ENCODE measurements at places on chromosomes 16 and 17.

GRCh38 chr17:78759203-78759968 lies 22.7 kb downstream of the CYTH1 start:
- DNase-seq = peak; percentile 44

GRCh38 chr17:58338841-58339754 lies 10.5 kb upstream of the TSPOAP1 start:
- DNase-seq = no peak

DNA sequence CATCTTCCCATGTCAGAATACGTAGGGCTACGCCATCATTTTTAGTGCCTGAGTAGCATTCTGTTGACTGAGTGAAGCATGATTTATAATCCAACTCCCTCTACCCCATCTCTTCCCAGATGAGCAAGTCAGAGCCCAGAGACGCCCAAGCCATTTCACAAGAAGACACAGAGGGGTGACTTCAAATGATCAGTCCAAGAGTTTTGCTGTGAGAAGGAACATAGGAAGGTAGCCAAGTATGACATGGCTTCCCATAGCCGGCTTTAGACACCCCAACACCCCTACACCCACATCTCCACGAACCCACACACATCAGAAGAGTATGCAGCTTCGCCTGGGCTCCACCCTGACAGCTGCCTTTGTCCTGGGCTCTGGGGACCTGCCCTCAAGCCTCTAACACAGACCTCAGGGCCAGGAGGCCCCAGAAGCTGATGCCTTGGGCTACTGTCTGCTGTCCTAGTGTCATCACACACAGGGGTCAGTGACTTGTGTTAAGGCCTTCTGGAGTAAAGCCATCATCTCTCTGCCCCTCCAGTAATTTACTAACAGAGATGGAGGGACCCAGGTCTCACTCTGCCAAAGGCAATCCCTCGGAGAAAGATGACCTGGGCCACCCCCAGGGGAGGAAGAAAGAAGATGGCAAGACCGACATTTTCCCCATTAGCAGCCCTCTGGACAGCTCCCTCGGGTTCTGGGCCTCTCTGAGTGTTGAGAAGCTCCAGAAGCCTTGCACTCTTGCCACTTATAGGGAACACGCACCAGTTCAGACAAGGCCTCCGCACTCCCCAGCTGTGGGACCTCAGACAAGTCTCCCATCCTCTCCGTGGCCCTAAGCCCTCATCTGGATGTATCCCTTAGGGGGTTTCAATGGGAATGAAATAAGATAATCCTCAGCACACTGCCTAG lies 38.7 kb upstream of the MRPS23 start:
- no peak for DNase-seq

- no peak for DNase-seq
Measured at GRCh38 chr16:23856251-23856709, 20.5 kb downstream of the PRKCB start.

DNA sequence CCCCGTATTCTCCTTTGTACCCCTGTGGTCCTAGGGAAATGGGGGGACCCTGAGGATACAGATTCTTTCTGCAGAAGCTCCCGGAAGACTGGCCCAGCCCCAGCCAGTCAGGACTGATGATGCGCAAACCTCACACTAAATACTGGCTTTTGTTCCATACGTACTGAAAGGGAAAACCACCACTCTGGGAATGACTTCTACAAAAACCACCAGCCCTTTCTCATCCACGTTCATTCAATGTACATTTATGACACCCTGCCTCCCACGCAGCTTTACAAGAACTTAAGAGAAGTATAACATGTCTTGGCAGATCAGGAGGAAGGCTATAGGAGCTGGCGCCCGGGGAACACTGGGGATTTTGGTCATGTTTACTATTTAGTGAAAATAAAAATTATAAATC lies 70.6 kb downstream of the MARCHF10 start:
- no peak for DNase-seq

All from COR-L47 (cell line).